ENCODE measurements at places on chromosomes 4 and X.

- DNase-seq: no peak
Measured at GRCh38 chr4:1031956-1032795, 20.8 kb downstream of the FGFRL1 start.

GRCh38 chr4:67549123-67549522 lies 3.8 kb upstream of the CENPC start:
- DNase-seq: peak; percentile 17

DNA sequence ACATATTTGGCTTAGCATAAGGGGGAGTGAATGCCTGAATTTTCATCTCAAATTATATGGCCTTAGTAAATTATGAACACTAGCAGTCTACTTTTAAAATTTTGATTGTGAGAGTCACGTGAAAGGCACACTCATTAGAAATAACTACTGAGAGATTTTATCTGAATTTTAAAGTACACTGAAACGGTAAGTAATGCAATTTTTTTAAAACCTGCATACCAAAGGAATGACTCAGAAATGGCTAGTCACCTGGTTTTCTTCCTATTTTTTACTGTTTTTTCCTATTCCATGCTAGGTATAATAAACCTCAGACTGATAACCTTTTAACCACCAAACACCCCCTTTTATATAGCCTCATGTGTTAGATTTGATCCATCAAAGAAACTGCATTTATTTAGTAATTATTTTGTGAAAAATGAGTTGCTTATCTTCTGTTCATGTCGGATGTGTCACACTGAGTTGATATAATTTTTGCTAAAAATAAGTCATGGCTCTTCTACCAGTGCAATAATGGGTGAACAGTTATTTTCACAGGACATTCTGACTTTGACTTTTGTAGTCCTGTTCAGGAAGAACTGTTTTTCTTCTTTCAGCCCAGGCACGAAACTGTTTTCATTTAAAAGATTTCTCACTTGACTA lies 40.4 kb downstream of the CPEB2 start:
- DNase-seq: no peak

DNA sequence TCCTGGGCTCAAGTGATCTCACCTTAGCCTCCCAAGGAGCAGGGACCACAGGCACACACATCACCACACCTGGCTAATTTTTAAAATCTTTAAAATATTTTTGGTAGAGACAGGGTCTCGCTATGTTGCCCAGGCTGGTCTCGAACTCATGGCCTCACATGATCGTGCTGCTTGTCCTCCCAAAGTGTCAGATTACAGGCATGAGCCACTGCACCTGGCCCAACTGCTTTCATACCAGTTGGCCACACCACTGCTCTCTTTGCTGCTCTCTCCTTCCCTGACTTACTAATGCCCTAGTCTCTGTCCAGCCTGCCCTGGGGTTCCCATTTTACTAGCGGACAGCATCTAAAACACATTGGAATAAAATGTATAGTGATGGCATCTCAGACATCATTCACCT lies 67.1 kb downstream of the CLDN22 start:
- no peak for DNase-seq

DNA sequence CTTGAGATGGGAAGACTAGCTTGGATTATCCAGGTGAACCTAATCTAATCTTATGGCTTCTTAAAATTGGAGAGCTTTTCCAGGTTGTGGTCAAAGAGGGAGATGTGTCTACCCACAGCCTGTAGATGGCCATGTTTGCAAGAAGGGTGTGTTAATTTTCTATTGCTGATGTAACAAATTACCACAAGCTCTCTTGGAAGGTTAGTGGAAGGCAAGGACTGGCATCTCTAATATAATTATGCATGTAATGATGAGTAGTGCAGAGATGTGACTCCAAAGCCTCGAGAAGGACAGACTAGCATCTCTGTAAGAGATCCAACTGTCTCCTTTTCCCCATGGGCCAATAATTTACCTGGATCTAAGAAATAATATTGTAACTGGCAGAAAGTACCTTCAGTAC lies 3.2 kb upstream of the ADH1B start:
- DNase-seq: no peak

DNA sequence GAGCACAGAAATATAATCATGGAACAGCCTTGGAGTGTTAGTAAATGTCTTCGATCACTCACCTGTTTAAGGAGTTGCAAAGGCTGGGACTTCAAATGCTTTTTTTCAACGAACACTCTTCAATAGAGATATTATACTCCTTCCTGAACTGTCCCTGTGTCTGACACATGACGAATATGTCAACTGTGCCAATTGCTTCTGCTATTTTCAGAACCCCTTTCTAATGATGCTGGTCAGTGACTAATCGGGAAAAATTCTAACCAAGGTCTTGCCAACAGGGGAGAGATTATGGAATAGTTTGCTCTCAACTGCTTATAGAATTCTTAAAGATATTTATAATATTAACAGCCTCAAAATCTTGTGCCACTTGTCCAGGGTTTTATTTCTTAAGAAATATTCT lies 8.5 kb upstream of the KLHL34 start:
- no peak for DNase-seq

DNA sequence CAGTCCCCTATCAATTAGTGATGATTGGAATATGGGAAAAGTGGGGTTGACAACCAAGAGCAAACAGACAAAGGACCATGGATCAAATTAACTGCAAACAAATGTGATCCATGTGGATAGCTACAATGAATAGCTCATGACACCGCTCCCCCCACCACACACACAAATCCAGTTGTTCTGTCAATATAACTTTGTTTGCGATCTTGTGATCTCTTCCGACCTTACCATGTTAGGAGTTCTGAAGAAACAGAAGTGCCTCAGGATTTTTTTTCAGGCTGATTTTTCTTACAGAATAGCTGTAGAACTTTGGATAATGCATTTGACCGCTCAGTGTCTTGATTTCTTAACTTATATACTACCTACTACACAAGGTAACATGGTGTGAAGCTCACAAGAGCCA lies 116.6 kb downstream of the SH2D1A start:
- no peak for DNase-seq

DNA sequence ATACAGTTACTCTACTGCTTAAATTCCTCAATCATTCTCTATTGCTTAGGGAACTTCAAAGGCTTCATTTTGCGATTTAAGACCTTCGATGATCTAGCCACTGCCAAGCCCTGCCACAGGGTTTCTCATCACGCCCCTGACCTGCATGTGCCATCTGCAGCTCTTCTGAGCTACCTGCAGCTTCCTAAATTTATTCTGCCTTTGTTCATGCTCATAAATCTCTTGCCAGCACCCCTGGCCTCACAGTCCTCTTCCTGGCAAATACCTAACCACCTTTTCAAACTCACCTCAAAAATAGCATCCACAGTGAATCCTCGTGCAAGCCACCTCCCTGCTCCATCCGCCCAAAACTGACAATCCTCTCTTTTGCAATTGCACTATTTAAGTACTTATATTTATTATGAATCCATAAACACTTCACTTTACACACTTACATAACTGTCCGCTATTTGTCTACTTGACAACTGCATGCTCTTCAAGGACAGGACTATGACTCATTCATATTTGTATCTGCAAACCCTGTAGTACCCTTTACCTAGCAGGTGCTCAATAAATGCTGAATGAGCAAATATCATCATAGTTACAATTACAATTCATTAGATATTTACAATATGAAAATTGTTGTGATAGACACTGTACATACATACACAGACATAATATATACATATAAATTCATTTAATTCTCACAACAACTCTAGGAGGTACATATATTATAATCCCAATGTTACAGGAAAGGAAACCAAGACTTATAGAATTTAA lies 280.0 kb upstream of the RASGEF1B start:
- no peak for DNase-seq

- DNase-seq: peak; percentile 2
Measured at GRCh38 chrX:26783512-26784225, 567.7 kb downstream of the MAGEB5 start.

DNA sequence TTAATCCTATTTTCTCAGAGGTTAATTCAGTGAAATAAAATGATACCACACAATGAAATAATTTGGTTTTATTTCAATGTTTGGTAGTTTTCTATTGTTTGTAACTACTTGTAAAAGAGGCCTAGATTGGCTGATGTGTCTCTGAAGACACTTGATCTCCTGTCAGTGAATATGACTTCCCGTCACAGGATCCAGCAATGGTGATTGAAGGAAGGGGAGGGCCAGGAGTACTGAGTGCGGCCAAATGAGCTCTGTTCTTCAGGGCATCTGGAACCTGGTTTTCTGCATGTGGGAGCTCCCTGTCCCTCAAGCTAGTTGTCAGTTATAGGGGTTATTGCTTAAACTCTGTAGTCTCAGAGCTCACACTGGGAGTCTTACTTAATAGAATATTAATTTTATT lies 86.5 kb upstream of the OTUD4 start:
- DNase-seq: no peak

GRCh38 chrX:57422289-57422688 lies 135.8 kb downstream of the FAAH2 start:
- DNase-seq: no peak

- no peak for DNase-seq
Measured at GRCh38 chrX:97563531-97564133, 679.9 kb downstream of the RPA4 start.

DNA sequence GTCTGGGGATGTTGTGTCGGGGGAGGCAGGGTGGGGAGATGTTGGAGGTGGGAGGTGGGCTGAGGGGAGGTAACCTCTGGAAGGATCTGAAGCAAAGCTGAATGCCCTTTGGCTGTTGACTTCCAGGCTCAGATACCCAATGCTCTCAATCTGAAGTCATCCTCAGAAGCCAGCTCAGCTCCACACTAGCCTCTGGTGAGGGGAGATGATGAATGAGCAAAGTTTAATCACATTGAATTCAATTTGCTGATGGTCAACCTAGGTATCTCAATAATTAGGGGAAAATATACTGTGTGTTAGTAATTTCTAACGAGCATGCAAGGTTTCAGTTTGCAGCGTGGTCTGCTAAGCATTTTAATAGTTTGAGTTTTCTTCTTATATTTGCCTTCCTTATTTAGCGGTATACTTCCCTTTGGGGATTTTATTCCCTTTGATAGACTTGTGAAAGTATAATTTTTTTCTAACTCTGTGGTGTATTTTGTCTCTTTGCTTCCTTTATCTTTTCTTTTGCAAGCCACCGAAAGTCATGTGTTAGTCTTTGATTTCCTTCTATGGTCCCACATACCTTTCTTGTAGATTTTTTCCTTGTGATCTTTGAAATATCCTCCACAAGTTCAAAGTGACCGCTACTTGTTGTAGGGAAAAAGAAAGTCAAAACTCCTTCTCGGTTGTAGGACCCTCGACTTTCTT lies 146.3 kb upstream of the LEF1 start:
- DNase-seq: no peak

DNA sequence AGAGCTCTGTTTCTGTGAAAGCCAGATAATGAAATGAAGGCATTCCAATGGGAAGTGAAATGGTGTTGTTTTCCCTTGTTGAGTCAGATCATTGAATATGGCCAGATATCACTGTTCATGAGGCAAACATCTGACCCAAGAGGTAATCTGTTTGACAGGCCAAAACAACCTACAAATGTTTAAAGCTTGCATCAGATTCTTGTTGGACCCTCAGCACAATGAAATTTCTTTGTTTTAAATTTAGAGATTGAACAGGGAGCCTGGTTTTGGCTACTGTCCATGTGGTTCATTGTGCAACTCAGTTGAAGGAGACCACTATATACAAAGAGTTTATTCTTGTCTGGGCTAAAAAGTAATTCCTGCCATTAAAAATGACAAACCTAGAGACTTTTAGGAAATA lies 159.1 kb downstream of the AFF2 start:
- no peak for DNase-seq

- DNase-seq: no peak
Measured at GRCh38 chr4:167688660-167689142, 403.6 kb upstream of the ANXA10 start.

DNA sequence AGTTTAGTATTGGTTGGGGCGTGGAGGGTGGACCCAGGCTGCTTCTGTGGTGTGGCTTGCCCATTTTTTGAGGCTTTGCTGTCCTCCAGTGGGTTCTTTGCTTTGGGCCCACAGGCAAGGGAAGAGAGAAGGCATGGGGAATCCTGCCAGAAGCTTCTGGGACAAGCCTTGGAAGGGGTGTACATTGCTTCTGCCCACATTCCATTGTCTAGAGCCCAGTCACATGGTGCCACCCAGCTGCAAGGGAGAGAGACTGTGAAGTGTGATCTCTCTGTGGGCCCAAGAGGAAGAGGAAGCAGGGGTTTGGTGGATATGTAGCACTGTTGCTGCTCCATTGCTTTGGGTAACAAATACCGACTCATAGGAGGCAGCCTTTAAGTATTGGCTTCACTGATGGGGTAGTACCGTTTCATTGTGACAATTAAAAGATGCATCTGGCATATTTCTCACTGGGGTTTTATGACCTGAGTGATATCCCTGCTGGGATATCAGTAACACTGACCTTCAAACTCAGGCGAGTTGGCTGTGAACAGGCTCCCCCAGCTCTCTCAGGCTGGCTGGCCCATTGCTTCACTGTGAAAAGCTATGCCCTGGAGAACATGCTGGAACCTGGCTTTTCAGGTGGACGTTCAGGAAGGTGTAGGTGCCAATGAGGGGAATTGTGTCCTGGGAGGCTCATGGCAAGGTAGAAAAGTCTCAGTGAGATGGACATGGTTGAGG lies 85.9 kb downstream of the CLDN34 start:
- DNase-seq: no peak

DNA sequence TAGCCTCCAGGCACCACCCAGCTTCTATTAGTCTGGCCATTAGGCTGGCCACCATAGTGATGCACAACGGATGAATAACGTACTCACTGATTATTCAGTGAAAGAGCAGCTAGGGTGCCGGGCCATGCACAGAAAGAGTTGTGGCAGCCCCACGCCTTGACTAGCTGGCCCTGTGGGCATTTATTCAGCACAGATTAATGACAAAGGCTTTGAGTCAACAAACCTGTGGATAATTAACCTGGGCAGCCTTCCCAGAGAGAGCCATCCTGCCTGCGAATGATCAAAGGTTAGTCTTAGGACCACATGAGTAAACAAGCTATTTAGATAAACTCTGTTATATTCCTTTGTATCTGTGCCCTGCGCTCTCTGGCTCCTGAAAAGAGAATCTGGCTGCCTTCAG lies 37.2 kb downstream of the MAP9 start:
- DNase-seq: no peak

DNA sequence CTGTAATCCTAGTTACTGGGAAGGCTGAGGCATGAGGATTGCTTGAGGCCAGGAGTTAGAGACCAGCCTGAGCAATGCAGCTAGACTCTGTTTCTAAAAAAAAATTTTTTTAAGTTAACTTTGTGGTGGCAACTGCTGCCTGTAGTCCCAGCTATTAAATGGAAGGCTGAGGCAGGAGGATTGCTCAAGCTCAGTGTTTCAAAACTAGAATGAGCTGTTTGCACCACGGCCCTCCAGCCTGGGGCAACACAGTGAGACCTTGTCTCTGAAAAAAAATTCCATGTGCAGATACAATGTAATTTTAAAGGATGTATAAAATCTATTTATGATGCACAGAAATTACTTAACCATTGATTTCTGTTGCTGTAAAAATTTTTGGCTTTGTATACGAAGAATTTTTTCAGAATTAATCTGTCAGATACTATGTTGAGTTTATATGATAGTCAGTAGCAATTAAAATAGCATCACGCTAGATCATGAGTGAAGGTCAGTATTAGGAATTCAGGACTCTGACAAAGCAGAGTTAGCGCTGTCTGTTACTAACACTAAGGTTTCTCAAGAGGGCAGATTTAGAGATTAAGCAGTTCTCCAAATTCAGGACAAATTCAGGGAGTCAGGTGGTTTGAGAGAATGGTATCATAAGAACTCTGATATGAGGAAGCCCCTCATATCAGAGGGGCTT lies 8.3 kb upstream of the AGA start:
- DNase-seq: no peak

Data from NCI-H187 treated with DMSO at 0.1 percent for 48 hours (cell line).